ENCODE measurements at places on chromosomes 6 and 20.
A peak's percentile ranks its signal among the peaks of the same experiment; 100 is the strongest.

- no peak for DNase-seq
Observed at GRCh38 chr6:5723841-5724691, 282.7 kb downstream of the NRN1 start.

- DNase-seq = no peak
Observed at GRCh38 chr20:51679254-51679921, 88.8 kb downstream of the ATP9A start.

GRCh38 chr6:145347216-145347615, 388.1 kb downstream of the EPM2A start:
- DNase-seq = no peak

GRCh38 chr6:166375013-166375412, 7.7 kb downstream of the MPC1 start:
- no peak for DNase-seq

DNA sequence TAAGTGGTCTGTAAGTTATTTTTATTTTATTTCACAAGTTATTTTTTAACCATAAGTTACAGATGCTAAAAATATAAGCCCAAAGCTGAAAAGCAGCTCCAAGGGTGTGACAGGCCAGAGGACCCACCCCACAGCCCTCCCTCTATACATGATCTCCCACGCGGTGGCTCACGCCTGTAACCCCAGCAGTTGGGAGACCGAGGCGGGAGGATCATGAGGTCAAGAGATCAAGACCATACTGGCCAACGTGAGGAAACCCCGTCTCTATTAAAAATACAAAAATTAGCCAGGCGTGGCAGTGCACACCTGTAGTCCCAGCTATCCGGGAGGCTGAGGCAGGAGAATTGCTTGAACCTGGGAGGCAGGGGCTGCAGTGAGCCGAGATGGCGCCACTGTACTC, 32.2 kb downstream of the COL11A2 start:
- no peak for DNase-seq

- DNase-seq = no peak
Observed at GRCh38 chr6:112155886-112156285, 68.5 kb downstream of the FAM229B start.

GRCh38 chr6:157756708-157757429, 66.2 kb upstream of the SNX9 start:
- peak; percentile 23 for DNase-seq

DNA sequence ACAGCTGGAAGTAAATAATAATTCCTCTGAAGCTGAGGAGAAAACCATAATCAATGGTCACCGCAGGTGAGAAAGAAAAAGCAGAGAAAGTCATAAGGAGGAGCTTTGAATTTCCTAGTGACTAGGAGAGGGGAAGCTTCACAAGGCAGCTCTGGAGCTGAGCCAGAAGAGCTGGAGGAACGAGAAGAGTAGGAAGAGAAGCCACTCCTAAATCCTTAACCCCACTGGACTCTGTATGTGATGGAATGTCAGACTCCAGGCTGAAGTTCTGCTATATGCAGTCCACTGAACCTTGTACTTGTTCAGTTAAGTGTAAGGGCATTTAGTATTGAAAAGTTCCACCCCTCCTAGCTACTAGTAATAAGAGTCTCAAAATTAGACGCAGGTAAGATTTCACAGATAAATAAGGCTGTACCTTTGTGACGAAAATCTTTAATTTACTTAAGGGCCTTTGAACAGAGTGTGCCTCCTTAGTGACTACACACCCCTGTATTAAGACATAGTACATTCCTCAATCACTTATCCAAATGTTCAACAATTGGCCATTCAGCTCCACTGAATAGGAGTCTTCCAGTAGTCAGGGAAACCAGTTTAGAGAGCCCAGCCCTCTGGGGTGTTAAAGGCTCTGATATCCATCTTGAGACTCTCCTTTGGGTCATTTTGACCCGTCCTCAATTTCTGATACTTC, 71.4 kb upstream of the UFL1 start:
- DNase-seq = no peak

DNA sequence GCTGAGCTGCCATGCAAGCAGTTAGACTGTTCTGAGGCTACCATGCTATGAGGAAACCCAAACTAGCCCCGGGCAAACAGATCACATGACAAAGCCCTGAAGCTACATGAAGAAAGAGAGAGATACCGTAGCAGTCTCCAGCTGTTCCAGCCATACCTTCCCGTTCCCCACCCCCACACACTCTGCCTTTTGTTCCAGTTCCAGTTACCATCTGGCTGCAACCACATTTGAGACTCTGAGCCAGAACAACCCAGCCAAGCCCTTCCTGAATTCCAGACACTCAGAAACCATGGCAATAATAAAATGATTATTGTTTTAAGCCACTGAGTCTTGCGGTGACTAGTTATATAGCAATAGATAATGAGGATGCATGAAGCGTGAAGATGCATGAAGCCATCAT, 28.3 kb downstream of the RIN2 start:
- peak; percentile 54 for DNase-seq

DNA sequence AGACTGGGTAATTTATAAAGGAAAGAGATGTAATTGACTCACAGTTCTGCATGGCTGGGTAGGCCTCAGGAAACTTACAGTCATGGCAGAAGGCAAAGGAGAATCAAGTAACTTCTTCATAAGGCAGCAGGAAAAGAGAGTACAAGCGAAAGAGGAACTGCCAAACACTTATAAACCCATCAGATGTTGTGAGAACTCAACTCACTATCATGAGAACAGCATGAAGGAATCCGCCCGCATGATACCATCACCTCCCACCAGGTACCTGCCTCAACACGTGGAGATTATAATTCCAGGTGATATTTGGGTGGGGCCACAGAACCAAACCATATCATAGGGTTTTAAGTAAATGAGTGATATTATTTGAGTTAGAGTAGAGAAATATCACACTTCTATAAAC, 189.3 kb downstream of the TSHZ2 start:
- no peak for DNase-seq

DNA sequence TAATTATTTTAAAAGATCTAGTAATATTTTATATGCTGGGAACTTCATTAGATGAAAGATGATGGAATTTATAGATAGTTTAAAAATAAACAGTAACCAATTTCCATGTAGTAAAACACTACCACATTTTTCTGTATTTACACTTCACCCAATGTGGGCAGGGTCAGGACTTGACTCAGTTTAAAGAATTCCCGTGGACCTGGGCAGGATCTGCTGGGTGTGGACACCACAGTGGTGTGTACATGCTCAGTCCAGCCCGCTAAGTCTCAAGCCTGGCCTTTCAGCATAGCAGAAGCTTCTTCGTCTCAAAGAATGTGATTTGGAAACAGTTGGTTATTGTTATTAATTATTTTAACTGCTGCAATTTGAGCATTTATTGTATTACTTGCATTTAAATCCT, 364.2 kb downstream of the SYNE1 start:
- no peak for DNase-seq

DNA sequence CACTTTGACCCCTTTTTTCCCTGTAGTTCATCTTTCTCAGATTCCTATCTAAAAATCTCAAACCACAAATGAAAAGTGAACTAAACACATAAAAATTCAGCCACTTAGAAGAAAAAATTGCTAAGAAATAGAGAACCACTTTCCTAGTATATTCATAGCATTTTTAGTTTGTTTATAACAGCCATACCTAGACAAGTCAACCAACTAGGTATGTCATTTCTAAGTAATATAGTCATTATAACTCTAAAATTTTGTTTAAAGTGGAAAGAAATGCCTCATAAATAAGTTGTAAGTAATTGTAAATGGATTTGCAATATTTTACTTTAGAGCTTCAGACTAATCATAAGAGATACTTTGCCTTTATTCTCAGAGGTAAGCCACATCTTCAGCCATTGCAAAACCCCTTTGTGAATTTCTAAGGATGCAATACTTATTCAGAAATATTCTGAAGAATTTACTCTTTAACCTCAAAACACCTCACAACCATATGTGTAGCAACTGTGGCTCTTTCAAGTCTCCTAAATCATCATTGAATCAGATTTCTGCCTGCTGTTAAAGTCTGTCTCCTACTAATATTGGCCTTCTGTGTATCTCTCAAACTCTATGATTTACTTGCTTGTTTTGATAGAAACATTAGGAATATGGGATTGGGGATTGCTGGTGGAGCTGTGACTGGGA, 6.9 kb upstream of the SUMO4 start:
- no peak for DNase-seq

DNA sequence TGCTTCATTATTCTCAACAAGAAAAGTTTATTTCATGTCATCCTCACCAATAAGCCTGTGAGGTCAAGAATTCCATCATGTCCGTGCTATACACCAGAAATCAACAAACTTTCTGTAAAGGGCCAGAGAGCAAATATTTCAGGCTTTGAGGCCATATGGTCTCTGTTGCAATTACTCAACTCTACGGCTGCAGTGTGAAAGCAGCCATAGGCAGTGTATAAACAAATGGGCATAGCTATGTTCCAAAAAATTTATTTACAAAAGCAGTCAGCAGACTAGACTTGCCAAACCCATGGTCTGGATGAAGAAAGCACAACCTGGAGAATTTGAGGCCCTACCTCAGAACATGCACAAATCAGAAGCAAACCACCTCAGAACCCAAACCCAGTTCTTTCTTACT, 118.5 kb downstream of the PCSK2 start:
- DNase-seq = no peak

DNA sequence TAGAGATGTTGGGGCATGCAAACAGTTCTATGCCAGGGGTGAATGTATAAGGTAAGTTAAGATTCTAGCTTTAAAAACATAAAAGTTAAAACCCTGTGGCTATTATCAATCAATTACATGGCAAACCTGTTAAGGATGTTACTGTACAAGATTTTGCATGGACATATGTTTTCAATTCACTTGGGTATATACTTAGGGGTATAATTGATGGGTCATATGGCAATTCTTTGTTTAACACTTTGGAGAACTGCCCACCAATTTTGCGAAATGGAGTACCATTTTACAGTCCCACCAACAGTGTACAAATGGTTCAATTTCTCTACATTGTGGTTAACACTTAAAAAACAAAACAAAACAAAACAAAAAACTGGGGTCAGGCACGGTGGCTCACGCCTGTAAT, 9.4 kb upstream of the NCOA3 start:
- DNase-seq = no peak

GRCh38 chr6:8944548-8944947, 509.2 kb upstream of the SLC35B3 start:
- DNase-seq = no peak

DNA sequence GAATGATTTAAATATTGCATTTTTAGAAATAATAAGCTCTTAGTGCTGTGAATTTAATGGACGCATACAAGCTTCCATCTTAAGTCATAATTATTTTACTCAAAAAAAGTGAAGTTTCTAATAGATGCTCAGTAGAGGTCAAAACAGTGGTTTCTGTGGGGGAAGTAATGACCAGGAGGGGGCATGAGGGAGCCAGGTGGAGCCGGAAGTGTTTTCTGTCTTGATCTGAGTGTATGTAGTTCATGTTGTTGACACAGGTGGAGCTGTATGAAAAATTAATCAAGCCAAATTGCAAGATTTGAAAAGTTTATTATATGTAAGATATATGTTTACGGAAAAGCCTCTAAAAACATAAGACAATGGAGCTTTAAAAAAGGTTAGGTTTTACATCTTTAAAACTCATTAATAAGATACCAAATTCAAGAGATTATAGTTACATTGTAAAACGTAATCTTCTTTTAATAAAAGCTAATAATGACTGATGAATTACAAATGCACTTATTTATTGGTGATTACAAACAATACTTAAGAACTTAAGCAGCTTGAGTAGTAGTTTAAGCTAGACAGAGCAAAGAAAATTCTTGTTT, 68.0 kb downstream of the PLAGL1 start:
- DNase-seq = no peak

- DNase-seq = no peak
Observed at GRCh38 chr6:89992818-89993217, 98.5 kb downstream of the GJA10 start.

DNA sequence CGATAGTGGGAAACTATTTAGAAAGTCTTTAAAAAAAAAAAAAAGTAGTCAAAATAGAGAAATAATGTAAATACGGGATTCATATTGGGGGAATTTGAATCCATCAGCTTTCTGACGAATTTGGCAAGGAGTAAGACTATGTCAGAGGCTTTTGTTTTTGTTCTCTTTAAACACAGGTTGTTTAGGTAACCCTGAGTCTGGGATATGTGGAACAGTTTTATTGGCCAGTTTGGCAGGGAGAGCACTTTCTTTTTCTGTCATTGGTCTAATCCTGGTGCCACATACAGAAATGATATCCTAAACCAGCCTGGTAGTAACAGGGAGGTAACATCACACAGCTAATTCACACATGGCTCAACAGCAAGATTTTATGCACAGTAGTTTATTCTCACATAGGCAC, 27.7 kb downstream of the HAO1 start:
- no peak for DNase-seq

- DNase-seq = no peak
Observed at GRCh38 chr6:56729719-56730118, 87.0 kb upstream of the DST start.

- DNase-seq = no peak
Observed at GRCh38 chr6:165183071-165183470, 126.3 kb downstream of the C6orf118 start.

DNA sequence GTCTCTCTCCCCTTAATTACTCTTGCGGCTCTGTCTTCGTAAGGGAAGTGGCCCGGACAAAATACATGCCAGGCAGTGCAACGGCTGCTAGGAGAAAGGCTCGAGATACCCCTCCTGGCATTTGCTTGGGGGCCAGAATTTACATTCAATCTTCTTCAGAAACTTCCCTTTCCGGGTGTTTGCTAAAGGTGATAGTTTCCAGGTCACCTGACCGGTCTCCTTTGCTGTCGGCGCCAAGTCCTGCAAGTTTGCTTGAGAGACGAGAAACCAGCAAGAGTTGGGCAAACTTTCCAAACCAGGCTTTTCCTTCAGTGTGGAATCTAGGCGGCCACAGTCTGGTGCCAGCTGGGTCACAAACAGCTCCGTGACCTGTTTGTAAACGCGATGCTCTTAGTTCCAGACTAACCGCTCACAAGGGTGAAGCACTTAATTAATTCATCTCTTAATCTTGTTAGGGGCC, 563 bp upstream of the SRSF3 start:
- DNase-seq = peak; percentile 44

DNA sequence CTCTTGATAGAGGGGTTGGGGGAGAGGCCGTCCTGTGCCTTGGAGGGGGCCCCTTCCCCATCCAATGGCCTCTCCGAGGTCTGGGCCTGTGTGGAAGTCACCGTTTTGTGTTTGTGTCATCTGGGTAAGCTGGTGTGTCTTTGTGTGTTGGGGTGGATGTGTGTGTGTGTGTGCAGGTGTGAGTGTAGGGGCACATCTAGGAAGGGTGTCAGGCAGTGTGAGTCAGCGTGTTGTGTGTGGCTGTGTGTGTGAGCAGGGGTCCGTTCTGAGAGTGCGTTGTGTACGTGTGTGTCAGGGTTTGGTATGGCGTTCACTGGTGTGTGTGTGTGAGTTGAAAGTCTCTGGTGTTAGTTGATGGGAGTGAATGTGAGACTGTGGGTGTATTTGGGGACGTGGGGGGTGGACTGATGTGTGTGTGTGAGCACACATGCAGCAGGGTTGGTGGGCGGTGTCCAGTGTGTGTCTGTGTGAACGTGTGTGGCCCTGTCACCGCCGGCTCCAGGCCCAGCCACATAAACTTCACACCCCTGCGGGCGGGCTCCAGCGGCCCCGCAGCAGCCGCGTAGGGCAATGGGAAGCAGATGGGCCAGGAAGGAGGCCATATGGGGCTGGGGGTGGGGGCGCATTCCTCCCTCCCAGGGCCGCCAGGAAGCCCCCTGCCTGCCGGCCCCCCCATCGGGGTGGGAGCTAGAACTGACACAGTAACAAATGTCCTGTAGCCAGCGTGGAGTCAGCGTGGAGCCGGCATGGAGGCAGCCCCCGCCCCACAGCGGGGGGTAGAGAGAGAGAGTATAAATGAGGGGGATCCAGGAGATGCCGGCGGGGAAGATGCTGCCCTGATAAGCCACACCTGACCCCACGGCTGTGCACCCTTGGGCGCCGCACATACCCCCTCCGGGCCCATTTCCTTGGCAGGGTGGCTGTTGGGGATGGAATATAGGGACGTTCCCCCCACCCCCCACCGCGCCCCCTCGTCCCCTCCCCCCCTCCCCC, 32.1 kb downstream of the SNAI1 start:
- no peak for DNase-seq
